Brain microvascular endothelial cell (primary cell): ENCODE measurements at places on chromosomes 6 and 20.
A peak's percentile ranks its signal among the peaks of the same experiment; 100 is the strongest.

DNA sequence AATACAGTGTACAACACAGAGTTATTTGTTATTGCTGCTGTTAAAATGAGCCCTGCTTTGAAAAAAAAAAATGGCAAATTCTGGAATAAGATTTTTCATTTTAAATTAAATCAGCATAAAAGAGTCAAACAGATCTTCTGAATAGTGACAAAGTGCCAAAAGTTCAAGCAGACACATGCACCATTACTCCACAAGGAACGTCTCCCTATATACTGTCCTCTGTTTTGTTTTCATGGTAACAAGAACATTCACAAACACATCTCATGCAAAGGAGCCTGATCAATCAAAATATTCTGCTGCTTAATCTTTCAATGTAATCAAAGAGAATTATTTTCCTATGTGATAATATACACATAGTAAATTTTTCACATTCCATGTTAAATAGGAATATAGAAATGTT lies 2.7 kb downstream of the HIVEP2 start:
- DNase-seq = no peak

DNA sequence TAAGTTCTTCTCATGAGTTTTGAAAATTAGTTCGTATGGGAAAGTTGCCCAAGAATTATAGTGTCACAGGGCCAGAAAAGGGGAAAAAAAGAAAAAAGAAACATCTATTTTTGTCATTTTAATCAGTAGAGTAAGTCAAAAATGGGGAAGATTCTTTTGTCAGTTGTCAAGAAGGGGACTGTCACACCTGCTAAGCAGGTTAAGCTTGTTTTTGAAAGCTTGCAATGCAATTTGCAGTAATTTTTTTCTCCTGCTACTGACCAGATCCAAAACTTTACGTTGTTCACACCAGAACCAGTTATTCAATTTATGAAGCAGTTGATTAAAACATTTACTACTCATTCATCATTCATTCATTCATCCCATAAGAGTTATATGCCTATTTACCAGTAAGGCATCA lies 171.4 kb downstream of the SOX4 start:
- DNase-seq = no peak

DNA sequence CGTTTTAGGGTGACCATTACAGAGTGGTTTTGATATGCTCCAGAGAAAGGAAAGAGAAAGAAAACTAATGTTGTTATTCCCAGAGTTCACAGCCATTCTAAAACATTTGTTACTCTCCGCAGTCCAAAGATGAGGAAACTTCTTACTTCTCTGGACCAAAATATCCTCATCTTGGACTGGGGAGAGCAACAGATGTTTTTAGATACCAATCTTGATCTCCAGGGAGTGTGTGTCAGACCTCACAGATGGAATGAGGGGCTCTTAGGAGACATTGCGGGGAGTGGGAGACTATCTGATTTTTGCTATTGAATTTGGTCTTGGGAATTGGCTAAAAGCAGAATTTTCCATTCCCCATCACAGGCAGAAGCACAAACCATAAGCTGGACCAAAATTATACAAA lies 110.8 kb downstream of the TNFAIP3 start:
- DNase-seq = no peak

DNA sequence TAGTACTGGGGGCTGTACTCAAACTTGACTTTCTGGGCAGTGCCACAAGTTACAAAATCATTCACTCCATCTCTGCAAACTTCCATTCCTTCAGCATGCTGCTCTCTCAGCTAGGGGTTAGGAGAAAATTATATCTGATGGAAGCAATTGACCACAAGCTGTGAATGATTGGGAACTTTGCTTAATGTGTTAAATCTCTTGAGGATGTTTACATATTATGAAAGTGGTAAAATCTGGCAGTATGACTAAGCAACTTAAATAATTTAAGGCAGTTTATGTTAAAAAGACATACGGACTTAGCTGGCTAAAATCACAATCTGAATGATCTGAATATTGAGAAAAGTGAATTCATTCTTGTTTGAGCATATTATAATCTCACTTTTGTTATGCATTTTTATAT lies 415.0 kb downstream of the PHF3 start:
- no peak for DNase-seq

DNA sequence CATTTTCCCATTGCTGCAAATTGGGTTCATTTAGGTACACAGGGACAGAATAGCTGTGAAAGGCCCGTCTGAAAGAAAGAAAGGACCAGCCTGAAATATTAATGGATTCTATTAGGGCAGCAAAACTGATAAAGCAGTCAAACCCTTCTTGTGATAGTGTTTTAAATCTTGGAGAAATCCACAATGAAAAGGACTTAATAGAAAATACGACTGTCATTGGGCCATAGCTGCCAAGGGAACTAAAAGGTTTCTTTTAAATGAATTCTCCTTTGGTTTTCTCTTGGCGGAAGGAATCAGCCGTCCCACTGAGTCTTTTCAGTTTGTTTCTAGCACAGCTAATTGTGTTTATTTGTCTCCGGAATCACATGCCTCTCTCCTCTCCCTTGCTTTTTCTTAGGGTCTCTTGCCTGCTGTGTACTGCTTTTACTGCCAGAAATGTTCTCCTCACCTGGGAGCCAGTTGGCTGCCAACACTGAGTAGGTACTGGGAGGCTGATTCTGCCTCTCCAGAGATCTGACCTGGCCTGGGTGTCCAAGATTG lies 11.3 kb downstream of the PAQR8 start:
- no peak for DNase-seq

DNA sequence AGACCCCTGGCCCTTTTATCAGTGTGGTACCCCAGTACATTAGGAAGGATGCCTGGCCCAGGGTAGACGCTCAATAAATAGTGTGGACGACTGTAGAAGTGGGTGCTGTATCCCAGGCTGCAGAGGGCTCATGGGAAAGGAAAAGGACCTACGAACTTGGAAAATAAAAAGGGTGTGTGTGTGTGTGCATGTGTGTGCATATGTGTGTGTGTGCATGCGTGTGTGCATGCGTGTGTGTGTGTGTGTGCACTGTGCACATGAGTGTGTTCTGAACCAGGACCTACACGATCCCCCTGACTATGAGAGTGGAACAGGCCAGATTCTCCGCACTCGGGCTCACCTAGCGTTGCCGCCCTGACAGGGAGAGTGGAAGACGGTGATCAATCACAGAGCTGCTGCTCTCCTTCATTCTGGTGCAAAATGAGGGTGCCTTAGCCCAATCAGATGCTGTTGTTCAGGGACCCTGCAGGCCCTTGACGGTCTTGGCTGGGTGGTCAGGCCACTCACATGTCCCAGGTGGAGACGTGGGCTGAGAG lies 3.5 kb upstream of the UNC93A start:
- no peak for DNase-seq

DNA sequence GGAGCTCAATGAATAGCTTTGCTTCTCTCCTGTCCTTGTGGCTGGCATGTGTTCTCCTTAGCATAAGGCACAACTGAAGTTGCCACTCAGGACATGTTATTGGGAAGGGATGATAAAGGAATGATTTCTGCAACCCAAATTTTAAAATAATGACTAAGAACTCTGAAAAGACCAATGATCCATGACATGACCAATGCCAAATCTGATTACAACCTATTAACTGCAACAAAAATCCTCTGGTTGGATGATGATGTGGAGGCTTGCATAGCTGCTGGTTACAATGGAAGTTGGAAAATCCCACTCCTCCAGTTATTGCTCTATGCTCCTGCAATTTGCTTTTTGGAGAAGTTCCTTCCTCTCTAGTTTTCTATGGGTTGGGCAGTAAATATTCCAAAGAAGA lies 63.4 kb upstream of the FBXL4 start:
- DNase-seq = no peak

GRCh38 chr6:50995036-50995435 lies 176.4 kb downstream of the TFAP2B start:
- DNase-seq = no peak

- DNase-seq = no peak
Measured at GRCh38 chr6:54044059-54044458, 67.2 kb upstream of the MLIP start.

- peak; percentile 79 for DNase-seq
Measured at GRCh38 chr6:111683749-111684267, 78.1 kb upstream of the TRAF3IP2 start.

- no peak for DNase-seq
Measured at GRCh38 chr6:33407132-33407718, 3.6 kb upstream of the PHF1 start.

DNA sequence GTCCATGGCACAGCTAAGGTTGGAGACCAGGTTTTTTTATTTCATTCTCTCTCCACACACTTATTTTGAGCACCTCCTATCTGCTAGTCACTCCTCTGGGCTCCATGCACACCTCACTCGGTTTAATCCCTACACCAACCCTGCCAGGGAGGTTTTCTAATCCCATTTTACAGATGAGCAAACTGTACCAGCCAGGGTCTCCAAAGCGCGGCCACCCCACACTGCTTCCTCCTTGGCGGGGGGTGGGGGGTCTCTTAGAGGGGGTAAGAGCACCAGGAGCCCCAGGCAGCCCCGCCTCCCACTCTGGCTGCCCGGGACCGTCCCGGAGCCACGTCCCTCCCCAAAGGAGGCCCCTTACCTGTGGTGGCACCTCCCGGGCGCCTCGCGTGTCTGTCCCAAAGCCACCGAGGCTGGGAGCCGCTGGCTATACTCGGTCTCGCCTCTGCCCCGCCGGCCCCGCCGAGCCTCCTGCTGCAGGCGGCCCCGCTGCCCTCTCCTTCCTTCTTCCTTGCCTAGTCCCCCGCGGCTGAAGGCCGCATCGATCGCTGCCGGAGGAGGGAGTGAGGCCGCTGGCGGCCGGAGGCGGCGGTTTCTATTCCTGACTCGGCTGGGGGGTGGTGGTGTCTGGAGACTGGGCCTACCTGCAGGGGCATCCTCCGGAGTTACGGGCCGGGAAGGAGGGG lies at the start of gene KCNS1:
KCNS1 (minus strand) TSS at position 565 of the 683 bp plus-strand sequence. CDS start 1,891 bp downstream, outside the sequence.
- peak; percentile 9 for DNase-seq

- no peak for DNase-seq
Measured at GRCh38 chr6:15682965-15683822, 20.4 kb upstream of the DTNBP1 start.

DNA sequence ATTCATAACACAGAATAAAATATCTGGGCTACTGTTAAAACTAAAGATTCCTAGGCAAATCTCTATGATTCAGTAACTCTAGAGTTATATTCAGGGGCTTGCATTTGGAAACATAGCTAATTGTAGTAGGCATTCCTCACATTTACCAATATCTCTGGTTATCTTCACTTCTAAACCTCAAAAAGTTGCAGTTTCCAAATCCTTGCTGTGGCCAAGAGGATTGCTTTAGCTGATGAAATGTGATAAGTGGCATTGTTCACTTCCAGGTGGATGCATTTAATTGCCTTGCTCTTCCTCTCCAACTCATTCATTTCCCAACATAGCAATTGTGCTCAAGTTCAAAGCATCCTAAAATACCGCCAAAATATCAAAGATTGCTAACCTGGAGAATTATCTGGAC lies 246.6 kb downstream of the GRIK2 start:
- no peak for DNase-seq

DNA sequence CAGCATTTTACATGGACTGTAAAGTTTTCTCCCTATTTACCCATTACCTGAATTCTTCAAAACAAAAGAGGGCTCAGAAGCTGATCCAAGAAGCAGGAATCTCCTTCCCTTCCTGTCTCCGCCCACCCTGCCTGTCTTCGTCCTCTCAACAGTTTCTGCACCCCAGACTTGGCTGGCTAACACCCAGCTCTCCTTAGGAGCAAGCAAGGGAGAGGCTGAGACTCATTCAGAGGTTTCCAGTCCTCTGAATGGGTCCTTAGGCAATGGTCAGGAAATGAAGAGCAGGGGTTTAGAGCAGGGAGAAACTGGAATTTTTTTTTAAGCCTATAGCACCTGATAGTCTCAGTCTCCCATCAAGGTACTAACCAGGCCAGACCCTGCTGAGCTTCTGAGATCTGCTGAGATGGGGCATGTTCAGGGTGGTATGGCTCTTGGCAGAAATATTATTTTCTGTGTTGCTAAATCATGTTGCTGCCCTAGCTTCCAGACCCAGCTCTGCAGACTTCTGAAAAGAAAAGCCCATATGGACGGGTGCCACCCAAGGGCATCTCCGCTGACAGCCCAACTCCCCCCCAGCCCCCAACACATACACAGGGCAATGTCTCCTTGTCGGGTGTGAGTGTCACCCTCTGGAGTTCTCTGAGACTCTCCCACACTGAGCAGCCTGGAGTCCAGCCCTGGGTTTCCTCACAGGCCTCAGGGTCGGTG lies 74.6 kb upstream of the CD93 start:
- no peak for DNase-seq

DNA sequence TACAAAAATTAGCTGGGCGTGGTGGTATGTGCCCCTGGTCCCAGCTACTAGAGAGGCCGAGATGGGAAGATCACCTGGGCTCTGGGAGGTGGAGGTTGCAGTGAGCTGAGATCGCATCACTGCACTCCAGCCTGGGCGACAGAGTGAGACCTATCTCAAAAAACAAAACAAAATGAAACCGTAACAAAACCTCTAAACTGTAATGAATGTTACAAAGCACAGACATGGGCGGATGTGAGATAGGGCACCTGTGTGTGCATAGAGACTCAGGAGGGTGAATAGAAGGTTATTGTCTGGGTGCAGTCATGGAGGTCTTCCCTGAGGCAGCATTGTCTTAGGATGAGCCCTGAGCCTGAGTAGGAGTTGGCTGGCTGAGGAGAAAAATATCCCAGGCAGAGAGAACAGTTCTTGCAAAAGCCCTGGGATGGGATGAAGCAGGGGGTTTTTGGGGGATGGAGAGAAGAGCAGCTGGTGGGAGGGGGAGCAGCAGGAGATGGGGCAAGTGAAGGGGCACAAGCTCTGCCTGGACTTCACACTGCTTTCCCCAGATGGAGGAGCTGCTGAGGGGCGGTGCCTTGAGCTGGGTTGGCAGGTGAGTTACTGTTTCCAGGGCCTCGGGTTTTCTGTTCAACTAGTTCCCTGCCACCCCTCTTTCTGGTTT lies 5.2 kb downstream of the BCAS4 start:
- DNase-seq = no peak

DNA sequence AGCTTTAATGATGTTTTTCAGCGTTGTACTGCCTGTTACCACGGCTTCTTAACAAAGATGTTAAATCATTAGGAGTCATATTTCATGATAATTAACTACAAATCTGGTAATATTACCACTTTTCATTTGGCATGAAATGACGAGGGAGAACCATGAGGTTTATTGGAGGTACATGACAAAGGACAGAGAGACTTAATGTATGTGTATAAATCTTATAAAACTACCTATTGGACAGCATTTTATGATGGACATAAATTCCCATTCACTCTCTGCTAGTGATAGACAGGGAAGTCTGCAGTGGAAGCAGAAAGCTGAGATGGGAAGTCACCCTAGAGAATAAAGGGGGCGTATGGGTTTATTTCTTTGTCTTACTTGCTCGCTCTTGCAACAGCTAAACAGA lies 949.9 kb upstream of the FLRT3 start:
- DNase-seq = no peak

GRCh38 chr6:137423451-137424168 lies 70.6 kb downstream of the OLIG3 start:
- no peak for DNase-seq

- DNase-seq = no peak
Measured at GRCh38 chr6:88124925-88125557, 41.1 kb downstream of the CNR1 start.

- DNase-seq = no peak
Measured at GRCh38 chr20:19835533-19836222, 77.6 kb downstream of the RIN2 start.
